Astrocyte of the spinal cord (primary cell): ENCODE measurements at places on chromosomes 16 and 17.
A peak's percentile ranks its signal among the peaks of the same experiment; 100 is the strongest.

DNA sequence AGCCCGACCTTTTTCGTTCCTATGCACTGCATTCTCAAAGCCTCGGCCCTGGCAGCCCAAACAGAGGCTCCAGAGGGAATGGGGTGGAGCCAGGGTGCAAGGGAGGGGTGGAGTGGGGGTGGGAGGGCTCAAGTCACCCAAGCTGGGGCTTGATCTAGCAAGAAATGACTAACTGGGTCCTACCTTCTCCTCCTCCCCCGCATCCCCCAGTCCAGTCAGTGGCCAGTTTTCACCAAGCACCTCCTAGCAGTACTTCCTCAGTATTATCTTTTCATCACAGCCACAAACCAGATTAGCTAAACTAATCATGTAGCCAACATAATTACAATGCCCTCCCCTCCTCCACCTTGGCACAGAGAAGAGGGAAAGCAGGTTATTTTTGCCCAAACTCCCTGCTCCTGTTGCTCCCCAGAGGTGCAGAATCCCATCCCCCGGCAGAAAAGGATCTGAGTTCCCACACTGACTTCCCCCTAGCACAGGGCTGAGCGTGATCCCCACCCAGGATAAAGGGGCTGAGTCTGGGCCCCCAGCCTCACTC lies 2.2 kb downstream of the JUP start:
- no peak for DNase-seq

- DNase-seq: no peak
Observed at GRCh38 chr16:27189335-27189972, 13.9 kb upstream of the KDM8 start.

- peak; percentile 75 for DNase-seq
Observed at GRCh38 chr17:81923302-81924260, 4.0 kb downstream of the MAFG start.

DNA sequence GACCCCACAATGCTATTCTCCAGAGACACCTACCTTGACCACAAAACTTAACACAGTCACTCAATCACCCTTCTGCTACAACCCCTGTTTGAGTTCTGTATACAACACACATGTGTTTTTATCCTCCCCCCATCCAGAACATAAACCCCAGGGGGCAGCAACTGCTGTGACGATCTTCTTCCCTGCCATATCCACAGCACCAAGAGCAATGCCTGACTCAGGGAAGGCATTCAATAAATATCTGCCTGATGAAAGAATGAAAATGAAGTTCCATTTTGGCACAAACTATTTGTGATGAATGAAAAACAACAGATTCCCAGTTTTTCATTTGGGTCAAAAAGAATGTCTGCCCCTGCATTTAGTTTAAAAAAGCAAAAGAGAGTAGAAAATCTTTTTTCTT lies 27.0 kb downstream of the ASIC2 start:
- DNase-seq: no peak
